Kasumi-1 (cell line): ENCODE measurements at places on chromosomes 5 and 9.

DNA sequence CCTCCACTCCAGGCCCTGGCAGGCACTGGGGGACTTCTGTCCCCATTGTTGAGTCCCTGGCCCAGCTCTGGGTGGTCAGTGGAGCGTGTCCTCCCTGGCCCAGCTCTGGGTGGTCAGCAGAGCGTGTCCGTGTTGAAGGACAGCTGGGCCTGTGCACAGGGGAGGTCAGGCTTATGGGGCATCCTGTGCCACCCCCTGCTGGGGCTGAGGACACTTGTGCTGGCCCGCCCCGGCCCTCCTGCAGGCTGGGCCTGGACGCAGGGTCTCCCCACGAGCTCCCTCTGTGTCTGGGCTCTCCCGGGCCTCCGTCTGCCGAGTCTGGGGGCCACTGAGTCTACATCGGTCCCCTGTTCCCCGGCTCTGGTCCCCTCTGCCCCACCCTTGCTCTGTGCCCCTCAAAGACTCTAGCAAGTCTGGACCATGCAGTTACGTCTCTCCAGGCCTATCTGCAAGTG lies 11.5 kb upstream of the CLIC3 start:
- DNase-seq: no peak

DNA sequence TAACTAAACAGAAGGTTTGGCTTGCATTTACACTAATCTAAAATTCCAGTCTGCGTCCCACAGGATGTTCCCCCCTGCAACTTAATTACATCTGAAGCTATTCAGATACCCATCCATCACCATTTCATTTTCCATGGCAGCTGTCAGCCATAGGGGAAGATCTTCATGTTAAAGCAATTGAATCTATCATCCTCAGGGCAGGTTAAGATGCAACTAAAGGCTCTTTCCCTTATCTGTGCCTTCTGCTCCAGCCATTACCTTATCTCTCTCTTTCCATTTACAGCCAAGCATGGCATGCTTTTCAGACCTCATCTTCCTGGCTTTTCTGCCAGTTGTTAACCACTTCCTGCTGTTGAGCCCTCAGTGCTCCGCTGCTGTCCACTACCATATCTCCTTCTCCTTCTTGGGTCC lies 15.8 kb upstream of the HACD4 start:
- peak; percentile 3 for DNase-seq

DNA sequence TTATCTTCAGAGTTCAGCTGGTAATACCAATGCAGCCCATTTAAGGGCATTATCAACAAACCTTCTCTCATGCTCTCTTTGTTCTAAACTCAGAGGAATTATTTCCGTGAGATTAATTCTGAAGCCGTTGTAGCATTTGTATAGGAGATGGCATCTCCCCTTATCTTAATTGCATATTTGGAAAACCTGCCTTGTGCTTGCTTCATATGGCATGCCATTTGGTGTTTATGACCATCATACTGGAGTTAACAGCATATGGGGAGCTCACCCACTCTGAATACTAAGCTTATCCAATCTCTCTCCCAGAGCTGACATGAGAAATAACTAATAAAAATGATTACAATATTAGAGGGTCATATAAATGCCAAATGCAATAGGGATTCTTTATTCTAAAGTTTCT lies 243.2 kb downstream of the BRINP1 start:
- DNase-seq: no peak

DNA sequence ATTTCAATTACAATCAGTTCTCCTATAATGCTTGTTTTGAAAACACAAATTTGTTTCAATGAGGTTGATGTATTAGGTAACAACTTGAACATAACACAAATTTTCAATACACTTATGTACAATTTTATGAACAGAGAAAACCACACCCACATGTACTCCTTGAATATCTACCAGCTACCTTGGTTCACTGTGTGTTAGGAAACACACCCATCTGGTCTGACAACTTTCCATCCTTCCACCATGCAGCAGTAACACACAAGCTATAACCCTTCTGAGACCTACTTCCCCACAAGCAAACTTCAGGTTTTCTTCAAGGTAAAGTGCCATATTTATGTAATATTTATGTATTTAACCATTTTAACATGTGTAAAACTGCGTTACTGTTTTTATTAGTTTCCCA lies 36.4 kb upstream of the UBQLN1 start:
- no peak for DNase-seq

DNA sequence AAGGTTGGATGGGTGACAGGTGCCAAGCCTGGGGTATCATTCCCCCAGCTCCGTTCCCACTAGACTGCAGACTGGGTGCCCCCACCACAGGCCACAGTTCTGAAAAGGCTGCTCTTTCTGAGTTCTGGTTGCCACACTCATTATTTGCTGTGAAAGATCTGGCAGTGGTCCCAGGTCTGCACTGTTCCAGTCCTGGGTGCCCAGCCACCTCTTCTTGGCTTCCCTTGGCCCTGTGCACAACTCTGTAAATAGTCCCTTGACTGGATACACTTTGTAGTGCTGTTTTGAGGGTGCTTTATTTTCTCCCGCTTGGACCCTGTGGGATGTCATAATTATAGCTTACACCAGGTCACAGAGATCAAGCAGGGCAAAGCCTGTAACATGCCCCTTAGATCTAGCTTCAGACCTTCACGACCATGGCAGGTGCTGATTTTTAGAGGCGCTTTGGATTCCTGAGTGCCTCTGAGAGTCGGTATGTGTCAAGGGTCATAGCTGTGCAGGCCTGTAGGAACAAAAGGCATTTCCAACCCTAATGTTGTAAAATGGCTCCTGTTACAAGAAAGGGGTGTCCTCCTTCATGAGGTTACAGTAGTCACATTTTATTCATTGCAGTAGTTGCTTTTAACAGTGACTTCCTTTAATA lies 344.9 kb downstream of the ICE1 start:
- DNase-seq: no peak

DNA sequence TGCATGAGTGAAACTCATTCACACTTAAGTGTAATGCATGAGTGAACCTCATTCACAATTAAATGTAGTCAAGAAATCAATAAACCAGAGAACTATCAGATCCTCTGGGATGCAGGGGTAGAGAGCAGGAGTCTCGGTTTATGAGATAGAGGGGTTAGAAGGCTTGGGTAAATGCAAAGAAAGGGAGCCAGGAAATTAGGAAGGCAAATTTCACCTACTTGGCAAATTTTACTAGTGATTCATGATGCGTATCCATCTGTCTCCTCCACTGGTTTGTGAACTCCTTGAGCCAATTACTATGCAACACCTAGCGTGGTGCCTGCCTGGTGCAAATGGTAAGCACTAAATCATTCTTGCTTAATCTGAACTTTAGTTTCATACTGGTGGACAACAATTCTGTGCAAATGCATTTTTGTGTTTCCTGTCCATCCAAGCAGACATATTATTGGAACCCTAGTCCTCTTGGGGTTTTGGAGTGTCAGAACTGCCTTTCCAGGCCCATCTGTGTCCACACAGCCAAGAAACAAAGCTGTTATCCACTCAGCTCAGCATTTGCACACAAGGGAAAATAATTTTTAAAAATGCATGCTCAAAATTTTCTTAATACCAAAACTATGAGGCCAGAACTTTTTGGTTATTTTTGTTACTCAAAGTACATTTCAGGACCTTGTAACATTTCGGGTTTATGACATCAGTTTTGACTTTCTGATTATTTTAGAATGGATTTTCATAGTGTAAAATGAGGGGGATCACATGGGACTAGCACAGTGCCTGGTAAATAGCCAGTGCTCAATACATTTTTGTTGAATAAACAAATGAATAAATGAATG lies 5.2 kb downstream of the HAPLN1 start:
- no peak for DNase-seq

DNA sequence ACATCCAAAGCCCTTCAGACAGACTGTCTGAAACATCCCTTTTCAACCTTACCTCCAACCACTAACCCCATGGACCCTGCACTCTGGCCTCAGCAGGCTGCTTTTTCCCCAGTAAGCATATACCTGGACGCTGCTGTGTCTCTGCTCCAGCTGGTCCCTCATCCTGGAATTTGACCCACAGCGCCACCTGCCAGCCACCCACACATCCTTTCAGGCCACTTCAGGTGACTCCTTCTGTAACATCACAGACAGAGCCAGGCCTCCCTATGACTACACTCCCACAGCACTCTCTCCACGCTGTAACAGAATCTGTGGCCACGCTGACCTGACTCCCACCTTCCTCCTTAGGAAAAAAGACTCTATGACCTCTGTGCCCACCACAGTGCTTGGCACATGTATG lies 3.4 kb downstream of the MGAT1 start:
- no peak for DNase-seq

DNA sequence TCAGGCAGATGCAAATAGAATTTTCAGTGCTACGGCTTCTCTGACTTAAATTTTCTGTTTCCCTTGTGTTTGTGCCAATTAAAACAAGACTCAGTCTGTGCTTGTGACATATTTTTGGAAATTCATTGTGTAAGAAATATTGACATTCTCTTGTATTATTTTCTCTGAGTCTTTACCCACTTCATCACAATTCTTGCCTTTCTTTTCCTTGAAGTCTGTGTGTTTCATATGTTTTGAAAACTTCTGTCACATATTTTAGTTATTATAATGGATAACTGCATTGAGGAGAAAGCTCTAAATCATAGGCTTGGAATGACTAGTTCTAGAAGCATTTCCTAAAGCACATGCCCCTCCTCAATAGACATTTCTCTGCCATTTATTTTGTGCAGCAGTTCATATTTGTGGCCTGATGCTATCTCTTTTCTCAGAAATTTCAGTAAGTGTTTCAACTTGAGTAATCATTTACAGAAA lies 206.6 kb downstream of the PALM2AKAP2 start:
- no peak for DNase-seq

DNA sequence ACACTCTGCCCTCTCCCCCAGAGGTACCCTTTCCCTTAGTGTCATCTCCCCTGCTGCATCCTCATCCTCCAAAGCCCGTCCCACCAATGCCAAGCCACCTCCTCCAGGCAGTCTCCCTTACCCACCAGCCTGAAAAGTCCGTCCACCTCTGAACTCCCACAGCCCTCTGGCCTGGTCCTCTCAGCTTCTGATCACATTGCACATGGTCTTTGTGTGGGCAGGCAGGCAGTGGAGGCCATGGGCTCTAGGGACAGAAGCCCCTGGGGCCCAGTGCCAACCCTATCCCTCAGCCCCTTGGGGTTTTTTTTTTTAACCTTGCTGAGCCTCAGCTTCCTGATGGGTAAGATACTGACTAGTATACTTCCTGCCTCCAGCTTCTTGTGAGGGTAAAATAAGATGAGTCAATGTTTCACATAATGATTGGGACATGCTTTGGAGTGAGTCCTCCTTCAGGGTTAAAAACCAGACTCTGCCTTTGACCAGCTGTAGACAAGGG lies 19.4 kb downstream of the CSF1R start:
- peak; percentile 61 for DNase-seq

DNA sequence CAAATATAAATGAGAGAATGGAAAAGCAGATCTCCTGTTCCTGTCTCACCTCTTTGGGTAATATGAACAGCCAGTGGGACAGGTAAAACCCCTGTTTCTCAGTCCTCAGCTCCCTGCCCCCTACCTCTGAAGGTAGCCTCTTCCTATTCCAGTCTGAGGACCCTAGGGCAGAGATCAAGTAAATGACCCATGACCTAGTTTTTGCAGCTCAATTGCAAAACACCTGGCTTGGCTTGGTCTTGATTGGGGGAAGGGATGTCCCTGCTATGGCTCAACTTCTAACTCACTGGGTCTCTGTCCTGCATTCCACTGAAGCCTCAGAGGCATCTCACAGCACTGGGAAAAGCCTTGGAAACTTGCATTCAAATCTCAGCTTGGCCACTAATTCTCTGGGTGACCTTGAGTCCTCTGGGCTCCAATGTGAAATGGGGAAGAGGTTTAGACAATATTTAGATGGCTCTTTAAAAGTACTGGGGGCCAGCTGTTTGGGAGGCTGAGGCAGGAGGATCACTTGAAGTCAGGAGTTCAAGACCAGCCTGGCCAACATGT lies 1.6 kb upstream of the GALT start:
- no peak for DNase-seq

DNA sequence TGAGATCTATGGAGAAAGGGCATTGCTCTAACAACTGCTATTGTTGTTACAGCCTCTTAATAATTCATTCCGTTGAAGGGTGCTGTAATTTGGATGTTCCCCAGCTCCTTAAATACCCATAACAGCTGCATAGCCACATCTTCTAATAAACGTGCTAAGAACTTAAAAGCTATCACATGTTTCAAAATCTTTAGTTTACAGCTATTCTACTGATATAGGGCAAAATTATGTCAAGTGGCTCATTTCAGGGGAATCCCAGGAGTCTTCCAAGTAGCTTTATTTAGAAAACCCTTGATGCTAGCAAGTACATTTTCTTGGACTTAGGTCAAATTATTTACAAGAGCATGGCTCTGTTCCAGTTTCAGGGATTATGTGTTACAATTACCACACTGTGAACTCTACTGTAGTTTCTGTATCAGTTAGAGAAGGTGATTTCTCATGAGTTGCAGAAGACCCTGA lies 990.4 kb upstream of the ACO1 start:
- no peak for DNase-seq

- DNase-seq: no peak
Measured at GRCh38 chr5:153520137-153520536, 29.7 kb downstream of the GRIA1 start.

DNA sequence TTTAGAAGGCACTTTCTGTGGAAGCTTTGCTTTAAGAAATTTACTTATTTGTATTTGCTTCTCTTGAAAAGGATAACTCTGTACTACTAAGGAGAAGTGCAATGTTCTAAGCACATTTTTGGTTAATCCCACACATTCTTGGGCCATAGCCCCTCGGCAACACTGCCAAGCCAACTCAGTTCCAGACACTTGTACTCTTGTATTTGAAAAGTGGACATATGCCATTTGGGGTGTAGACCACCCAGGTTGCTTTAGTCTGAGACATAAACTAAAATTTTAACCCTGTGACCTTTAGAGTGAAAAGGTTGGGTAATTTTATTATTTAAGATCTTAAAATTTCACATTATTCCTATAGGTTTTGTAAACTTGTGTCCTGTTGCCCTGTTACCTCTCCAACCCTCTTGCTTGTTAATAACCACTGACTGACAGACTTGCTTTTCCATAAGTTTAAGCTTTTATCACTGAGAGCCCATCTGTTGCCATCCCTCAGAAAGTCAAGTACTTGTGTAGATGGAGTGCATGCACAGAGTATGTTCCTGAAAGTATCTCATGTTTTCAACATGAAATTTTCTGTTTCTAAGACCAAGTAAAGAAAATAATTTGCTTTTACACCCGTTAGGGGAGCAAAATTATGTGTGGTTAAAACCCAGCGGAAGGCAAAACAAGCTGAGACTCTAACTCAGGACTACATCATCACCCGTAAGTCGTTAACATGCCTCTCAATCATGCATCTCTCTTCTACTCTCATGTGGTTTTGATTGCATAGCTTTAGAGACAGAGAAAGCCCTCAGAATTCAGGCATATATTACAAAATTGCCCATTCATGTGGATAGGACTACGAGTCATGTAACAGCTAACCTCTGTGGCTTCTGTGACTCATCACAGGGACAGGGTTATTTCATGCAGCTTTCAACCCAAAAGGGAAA lies 117.3 kb downstream of the GDNF start:
- DNase-seq: peak; percentile 71

- no peak for DNase-seq
Measured at GRCh38 chr5:145967296-145967695, 30.9 kb downstream of the SH3RF2 start.

GRCh38 chr5:137582218-137582617 lies 83.1 kb upstream of the SPOCK1 start:
- DNase-seq: no peak

- no peak for DNase-seq
Measured at GRCh38 chr9:108643731-108644510, 211.9 kb downstream of the ACTL7B start.
